Renal cortex interstitium (tissue), 15 donors: ENCODE measurements at places on chromosomes 6 and 20.
A peak's percentile ranks its signal among the peaks of the same experiment; 100 is the strongest.

DNA sequence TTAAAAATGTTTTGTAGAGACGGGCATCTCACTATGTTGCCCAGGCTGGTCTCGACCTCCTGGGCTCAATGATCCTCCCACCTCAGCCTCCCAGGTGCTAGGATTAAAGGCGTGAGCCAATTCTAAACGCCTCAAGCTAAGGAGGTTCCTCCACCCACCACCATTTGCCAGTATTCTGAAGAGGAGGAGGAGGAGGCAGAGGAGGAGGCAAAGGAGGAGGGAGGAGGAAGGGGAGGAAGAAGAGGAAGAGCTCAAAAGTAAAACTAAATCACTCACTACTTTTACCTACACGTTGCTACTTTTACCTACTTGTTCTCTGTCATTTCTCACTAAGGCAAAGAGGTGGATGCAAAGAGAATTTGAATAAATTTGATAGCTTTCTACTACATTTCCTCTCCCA lies 63.6 kb upstream of the ARID1B start:
- no peak for DNase-seq

DNA sequence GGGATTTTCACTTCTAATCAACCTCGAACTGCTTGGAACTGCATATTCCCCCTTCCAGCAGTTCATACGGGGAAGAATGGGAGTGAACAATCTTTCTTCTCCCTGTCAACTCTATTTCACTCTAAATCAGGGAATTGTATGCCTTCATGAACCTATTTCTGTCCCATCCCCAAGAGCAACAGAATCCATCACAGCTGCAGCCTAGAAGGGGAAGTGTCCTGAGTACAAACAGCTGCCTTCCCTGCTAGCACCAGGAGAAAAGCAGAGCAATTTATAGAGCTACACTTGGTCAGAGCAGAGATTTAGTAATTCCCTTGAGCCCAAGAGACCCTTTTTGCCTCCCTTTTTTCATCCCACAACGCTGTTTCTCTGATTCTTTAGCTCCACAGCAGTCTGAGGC lies 208.4 kb downstream of the ADGRG6 start:
- DNase-seq, result no peak

- DNase-seq, result no peak
Observed at GRCh38 chr6:2865694-2866151, 24.1 kb upstream of the SERPINB1 start.

GRCh38 chr20:48562586-48563116 lies 265.1 kb downstream of the PREX1 start:
- no peak for DNase-seq

- no peak for DNase-seq
Observed at GRCh38 chr6:138576313-138576712, 77.0 kb upstream of the NHSL1 start.

DNA sequence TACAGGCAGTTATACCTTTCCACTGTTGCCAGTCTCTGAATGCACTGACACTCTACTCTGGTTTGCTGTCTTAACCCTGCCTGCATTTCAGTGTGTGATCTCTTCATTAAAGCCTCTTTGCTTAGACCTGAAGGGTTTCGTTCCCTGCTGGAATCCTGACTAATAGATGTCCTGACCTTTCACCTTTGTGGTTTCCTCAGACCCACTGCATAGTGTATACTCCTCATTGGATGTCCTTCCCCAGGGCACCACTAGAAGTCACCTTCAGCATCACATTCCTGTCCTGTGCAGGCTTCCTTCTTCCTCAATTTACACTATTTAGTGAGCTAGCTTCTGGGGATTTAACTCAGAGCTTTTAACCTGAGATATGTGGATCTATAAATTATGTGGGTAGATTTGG lies 120.6 kb downstream of the RCAN2 start:
- DNase-seq, result no peak

DNA sequence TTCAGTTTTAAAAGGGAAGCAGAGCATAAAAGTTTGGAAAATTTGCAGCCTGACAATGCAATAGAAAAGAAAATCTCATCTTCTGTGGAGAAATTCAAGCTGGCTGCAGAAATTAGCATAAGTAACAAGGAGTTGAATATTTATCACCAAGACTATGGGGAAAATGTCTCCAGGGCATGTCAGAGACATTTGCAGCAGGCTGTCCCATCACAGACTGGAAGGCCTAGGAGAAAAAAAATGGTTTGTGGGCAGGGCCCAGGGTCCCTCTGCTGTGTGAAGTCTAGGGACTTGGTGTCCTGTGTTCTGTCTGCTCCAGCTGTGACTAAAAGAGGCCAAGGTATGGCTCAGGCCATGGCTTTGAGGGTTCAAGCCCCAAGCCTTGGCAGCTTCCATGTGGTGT lies 8.1 kb upstream of the LAMA2 start:
- no peak for DNase-seq

GRCh38 chr6:84357631-84358030 lies 130.2 kb upstream of the CEP162 start:
- no peak for DNase-seq

GRCh38 chr6:134123666-134124208 lies 71.3 kb upstream of the SLC2A12 start:
- peak; percentile 27 for DNase-seq

DNA sequence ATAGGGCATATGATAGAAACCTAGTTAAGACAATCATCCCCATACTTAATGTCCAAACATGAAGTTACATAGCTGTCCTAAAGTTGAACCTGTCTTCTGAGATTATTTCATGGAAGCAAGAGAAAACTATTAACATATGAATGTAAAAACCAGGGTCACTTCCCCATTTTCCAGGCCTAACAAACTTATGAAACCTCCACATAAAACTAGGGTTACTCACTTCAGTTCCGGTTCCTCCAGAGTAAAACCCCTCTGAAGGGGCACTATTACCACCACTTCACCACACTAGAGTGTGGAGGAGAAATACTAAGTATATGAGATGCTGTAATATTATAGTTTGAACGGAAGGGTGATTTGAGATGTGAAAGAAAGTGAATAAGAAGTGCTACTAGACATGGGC lies 14.9 kb downstream of the PRKN start:
- DNase-seq, result no peak

DNA sequence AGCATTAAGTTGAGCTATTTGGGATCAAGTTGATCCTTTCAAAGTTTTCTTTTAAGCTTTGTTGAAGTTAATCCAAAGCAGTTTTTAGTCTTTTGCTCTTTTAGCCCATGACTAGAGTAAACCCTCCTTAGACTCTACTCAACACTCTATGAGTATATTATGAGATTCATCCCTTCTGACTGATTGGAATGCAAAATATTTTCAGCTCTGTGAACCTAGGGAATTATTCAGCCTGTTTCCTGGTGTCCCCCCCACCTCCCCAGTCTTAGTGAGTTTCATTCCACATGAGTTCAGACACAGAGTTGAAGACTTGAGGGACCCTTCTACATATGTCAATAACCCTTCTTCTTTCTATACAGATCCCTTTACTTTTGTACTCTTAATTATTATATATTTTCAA lies 413.7 kb downstream of the RFPL4B start:
- no peak for DNase-seq

GRCh38 chr6:150517175-150517574 lies 82.5 kb upstream of the PLEKHG1 start:
- no peak for DNase-seq

- no peak for DNase-seq
Observed at GRCh38 chr20:50351541-50351940, 158.6 kb upstream of the PTPN1 start.
